Kidney (tissue), 22 donors: ENCODE measurements at places on chromosomes 7 and 10. TPM values are rescaled to one million over a fixed set of nuclear protein-coding genes. Genes with fewer than 3 reads are reported as not detected.
A peak's percentile ranks its signal among the peaks of the same experiment; 100 is the strongest.

CPA1 gene
- total RNA-seq = 0.50 TPM

GJC3 gene
- not detected for total RNA-seq

GRCh38 chr7:5420067-5420880 is 3.4 kb downstream of the TNRC18 start:
- DNase-seq = peak; percentile 84

DNA sequence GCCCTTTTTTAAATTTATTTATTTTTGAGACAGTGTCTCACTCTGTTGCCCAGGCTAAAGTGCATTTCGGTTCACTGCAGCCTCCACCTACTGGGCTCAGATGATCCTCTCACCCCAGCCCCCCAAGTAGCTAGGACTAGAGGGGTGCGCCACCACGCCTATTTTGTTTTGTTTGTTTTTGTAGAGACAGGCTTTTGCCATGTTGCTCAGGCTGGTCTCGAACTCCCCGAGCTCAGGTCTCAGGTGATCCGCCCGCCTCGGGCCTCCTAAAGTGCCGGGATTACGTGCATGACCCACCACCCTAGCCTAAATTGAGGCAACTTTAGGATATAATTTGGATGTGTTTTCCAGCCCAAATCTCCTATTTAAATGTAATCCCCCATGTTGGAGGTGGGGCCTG is 805 bp downstream of the ZNF736 start:
- DNase-seq = peak; percentile 34

GRCh38 chr10:66277481-66277880 is 648.4 kb upstream of the LRRTM3 start:
- no peak for DNase-seq

GRCh38 chr7:79434867-79435266 is 18.6 kb downstream of the MAGI2 start:
- no peak for DNase-seq

GRCh38 chr7:29078311-29079260 is 67.8 kb downstream of the CPVL start:
- DNase-seq = no peak

GRCh38 chr10:90041585-90041984 is 340.2 kb downstream of the KIF20B start:
- DNase-seq = no peak

TMEM26 gene
- total RNA-seq = 1.2 TPM

MYOZ1 gene
- 3.5 TPM for total RNA-seq

- no peak for DNase-seq
Observed at GRCh38 chr7:40673285-40673684, 538.5 kb downstream of the SUGCT start.

DNA sequence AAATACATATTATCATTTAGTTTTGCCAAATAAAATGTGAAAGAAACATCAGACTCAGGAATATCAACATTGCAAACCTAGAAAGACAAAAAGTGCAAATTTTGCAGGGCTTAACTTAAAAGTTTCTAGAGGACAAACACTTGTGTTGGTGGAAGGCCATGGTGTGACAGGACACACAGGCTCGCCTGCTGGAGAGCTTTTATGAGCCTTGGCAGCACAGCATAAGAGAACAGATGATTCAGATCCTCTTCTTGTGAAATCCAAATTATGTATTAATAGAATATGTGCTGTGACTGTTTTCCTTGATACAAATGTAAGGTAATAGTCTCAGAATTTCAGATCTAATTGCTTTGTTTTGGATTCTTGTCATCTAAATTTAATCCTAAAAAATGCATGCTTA is 72.9 kb upstream of the ABCB5 start:
- no peak for DNase-seq

- DNase-seq = peak; percentile 37
Observed at GRCh38 chr7:83441-83840, 108.9 kb upstream of the FAM20C start.

GRCh38 chr7:28017372-28017771 is 163.2 kb downstream of the JAZF1 start:
- no peak for DNase-seq

FAM25G gene
- not detected for total RNA-seq

DNA sequence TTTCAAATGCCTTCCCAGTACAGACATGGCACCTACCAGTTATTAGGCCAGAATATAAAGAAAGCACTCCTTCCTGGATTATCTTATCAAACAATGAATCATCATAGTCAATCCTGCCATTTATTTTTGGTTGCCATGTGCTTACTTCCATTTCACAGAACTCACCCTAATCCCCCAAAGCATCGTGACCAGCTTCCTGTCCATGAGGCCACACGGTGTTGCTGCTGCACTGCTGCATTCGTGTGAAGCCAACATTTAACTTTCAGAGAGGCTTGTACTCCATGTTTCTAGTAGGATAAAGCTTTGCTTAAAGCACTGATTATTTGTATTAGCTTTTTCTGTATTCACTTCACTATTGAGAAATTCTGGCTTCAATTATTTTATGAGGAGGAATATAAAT is 14.4 kb downstream of the COL28A1 start:
- DNase-seq = no peak

GRCh38 chr7:96989241-96989858 is 16.0 kb upstream of the DLX6 start:
- DNase-seq = no peak

GRCh38 chr7:29189743-29190201 is 4.8 kb upstream of the CHN2 start:
- peak; percentile 85 for DNase-seq

DNA sequence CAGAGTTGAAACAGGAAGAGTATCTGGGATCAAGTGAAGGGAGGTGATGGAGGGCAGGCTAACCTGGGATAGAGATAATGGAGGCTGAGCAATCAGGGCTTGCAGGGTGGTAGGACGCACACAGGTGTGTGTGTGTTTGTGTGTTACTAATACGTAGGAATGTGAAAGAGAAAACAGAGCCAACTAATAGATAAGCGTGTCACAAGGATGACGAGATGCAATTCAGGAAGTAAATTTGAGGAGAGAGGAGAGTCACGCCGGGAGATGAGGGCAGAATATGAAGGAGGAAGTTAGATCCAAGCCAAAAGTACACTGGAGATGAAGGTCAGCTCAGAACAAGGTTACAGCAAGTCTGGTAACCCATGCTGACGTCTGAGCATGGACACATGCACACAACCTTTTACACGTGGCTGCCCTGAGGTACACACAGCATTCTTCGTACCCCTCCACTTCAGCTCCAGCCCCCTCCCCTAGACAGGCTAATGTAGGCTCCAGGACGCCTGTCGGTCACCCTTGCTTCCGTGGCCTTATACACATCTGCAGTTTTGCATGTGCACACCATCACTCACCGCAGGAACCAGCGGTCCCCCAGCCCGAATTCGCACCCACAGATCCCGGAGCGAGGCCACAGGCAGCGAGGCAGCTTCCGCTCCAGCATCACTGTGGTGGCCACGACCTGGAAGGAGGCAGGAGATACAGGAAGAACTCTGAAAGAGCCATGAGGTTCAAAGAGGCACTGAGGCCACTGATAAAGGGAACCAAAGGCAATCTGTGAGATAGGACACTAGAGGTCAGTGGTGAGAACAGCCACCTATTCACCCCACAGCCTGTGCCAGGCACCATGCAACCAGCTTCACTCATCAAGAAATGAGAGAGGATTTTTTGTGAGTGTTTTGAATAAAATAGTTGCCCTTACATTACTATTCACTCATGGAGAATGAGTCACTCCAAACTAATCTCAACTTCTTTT is 23.7 kb upstream of the TRPV6 start:
- DNase-seq = no peak

GRCh38 chr10:96201525-96201924 is 69.8 kb downstream of the BLNK start:
- DNase-seq = no peak

- DNase-seq = no peak
Observed at GRCh38 chr10:90526721-90527120, 331.1 kb downstream of the HTR7 start.

- DNase-seq = no peak
Observed at GRCh38 chr7:99111591-99111990, 32.3 kb downstream of the SMURF1 start.

- DNase-seq = no peak
Observed at GRCh38 chr10:59508296-59508695, 145.9 kb upstream of the FAM13C start.

GRCh38 chr10:91540733-91541132 is 92.1 kb downstream of the PPP1R3C start:
- no peak for DNase-seq

GRCh38 chr7:139767561-139767982 is 10.2 kb downstream of the HIPK2 start:
- no peak for DNase-seq

EMX2 gene
- total RNA-seq = 82.8 TPM

- DNase-seq = no peak
Observed at GRCh38 chr7:92909686-92910475, 73.5 kb upstream of the CDK6 start.

- DNase-seq = no peak
Observed at GRCh38 chr10:60494774-60495173, 105.1 kb upstream of the ANK3 start.

DNA sequence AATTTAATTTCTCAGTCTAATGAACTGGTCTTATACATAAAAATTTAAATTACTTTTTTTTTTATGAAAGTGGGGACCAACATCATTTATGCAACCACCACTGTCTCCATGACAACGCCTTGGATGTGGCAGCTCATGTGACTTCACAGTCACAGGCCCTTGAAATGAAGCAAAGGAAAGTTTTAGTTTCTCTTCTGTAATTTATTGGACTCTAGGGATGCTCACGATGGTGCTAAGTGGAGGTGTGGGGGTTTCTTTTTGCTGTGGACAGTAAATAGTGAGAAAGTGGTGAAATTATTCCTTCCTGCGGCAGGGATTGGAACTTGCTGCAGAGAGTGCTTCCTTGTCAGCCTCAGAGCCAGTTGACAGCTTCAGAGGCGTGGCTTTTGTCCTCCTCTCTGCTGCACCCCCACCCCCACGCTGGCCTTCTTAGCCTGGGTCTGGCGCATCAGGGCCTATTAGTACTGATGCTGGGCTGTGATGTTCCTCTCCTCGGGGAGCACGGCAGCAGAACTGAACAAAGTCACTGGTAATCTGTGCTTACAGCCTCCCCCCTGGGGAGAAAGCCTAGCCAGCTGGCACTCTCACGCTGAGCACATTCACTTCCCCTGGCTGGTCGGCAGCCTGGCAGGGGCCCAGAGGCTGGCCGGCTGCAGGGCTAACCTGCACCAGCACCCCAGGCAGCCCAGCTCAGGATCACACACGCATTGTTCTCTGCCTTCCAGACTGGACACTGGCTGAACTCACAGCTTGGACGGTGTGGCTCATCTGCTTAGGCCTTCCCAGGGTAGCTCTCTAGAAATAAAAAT is 517.5 kb upstream of the GALNT17 start:
- DNase-seq = peak; percentile 80

- no peak for DNase-seq
Observed at GRCh38 chr7:128917122-128917521, 6.6 kb upstream of the KCP start.

DNA sequence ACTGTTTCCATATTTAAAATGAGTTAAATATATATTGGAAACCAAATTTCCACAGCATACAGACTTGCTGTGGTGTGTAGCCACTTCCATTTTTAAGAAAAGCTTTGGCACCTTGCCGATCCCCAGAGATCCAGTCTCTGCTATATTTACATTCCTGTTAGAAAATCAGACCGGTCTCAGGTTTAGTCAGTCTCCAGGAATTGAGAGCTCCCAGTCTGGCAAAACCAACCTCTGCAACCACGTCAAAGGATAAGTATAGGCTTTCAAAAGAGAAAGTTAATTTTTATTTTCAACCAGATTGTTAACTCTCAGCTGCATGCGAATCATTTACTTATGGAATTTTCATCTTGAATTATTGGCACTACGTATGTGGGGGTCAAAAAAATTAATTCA is 28.2 kb downstream of the PUS7 start:
- peak; percentile 14 for DNase-seq

MDFIC gene
- total RNA-seq = 32.9 TPM

DNA sequence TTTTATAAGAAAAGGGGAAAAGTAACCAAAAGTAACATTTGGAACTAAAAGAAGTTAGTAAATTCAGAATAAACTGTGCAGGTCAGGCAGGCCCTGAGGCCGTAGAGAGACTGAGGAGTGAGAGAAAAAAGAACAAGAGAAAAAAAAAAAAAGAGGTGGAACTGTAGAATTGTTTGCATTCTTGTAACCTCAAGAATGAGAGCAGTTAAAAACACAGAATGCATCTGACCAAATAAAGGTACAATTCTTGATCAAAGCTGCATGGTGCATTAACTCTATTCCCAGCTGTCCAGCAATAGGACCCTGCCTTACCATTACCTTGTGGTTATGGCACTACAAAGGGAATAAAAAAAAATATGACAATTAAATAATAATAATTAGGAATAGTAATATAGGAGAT is 170.1 kb upstream of the SEMA3A start:
- DNase-seq = peak; percentile 6

UFSP1 gene
- 3.4 TPM for total RNA-seq

HOXA6 gene
- 22.0 TPM for total RNA-seq

DNA sequence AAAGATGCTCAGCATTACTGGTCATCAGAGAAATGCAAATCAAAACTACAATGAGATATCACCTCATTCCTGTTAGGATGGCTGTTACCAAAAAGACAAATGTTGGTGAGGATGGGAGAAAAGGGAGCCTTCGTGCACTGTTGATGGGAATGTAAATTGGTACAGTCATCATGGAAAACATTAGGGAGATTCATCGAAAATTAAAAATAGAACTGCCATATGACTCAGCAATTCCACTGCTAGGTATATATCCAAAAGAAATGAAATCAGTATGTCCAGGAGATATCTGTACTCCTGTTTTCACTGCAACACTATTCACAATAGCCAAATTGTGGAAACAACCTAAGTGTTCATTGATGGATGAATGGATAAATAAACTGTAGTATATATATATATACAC is 228.1 kb downstream of the ACTR3B start:
- no peak for DNase-seq

DNA sequence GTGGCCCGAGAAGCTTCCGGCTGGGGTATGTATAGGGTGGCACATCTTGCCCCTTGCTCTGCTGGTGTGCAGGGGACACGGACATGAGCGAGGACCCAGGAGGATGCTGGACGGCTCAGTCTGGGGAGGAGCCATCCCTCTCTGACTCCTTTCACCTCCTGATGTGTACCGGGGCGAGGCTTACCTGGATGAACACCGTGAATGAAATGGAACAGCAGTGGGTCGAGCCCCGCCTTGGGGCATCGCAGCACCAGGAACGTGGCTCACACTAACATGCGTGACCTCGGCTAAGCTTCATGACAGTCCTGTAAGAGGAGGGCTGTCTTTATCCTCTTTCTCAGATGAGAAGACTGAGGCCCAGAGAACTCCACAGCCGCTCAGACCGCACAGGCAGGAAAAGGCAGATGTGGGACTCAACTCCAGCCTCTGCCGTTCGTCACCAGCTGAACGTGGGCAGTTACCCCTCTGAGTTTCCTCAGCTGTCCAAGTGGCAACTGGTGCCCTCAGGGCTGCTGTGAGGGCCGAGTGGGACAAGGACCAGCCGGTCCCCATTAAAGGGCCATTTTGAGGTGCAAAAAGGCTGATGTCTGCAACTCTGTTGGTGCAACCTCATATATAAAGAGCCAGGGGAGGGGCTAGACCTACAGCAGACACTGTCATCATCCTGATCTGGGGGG is 54.5 kb downstream of the INSIG1 start:
- DNase-seq = no peak

LIMK1 gene
- 23.8 TPM for total RNA-seq

PRPS1L1 gene
- total RNA-seq = not detected

CELF2 gene
- total RNA-seq = 39.2 TPM
